ENCODE measurements at places on chromosomes 11 and 22.

DNA sequence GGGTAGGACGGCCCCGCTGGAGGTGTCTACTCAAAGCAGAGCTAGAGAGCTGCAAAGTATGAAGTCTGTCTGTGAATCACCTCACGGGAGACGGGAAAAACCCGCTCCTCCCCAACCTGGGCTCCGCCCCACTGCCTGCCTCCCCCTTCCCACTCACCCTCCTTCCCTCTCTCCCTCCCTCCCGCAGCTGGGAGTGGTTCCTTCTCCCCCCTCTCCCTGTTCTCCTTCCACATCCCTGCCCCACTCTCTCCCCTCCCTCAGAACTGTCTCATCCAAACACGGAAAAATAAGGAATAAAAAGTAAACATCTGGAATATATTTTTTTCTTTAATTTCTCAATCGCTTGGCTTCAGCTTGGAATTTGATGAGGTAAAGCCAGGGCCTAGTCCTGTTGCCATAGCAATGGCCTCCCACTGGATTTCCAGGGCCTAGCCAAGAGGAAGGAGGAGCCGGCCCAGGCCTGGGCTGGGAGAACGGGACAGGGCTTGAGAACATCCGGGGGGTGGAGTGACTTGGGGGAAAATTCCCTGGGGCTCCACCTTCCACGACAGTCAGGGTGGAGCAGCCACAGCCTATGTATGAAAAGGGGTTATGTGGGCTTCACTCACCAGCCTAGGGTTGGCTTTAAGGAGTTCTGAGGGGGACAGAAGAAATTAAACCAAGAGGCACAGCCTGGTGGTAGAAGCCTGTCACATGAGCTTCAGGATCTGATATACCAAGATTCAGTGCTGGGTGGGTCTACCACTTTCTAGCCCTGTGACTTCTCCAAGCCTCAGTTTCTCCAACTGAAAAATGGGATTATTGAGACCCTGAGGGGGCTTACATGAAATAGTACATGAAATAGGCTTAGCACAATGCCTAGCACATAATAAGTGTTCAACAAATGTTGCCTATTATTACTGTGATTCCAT lies 2.2 kb downstream of the TNKS1BP1 start:
- peak; percentile 97 for DNase-seq

- peak; percentile 57 for DNase-seq
Observed at GRCh38 chr11:133065847-133066485, 466.3 kb downstream of the OPCML start.

DNA sequence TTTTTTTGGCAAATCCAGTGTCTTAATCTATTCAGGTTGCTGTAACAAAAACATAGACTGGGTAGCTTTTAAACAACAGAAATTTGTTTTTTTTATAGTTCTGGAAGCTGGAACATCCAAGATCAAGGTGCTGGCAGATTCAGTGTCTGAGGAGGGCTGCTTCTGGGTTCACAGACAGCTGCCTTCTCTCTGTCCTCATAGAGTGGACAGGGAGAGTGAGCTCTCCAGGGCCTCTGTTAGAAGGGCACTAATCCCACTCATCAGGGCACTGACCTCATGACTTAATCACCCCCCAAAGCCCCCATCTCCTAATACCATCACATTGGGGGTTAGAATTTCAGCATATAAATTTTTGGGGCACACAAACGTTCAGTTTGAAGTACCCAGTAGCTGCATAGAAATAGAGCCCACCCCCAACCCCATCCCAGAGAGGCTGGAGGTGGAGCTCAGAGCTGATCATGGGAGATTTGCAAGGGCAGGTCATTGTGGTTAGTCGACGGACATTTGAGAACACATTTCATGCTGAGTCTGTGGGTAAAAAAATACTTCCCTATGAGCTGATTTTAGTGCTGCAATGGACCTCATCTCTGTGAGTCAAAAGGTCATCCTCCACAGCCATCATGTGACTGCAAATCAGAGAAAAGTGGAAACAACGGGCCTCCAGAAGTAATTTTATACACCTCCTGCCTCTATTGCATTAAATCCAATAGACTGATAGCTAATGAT lies 203.1 kb upstream of the CADM1 start:
- no peak for DNase-seq

GRCh38 chr11:130187096-130187495 lies 27.5 kb downstream of the ST14 start:
- DNase-seq = no peak

GRCh38 chr11:78341841-78342240 lies 75.8 kb downstream of the GAB2 start:
- DNase-seq = no peak

- DNase-seq = no peak
Observed at GRCh38 chr11:93491973-93492372, 51.2 kb downstream of the SMCO4 start.

DNA sequence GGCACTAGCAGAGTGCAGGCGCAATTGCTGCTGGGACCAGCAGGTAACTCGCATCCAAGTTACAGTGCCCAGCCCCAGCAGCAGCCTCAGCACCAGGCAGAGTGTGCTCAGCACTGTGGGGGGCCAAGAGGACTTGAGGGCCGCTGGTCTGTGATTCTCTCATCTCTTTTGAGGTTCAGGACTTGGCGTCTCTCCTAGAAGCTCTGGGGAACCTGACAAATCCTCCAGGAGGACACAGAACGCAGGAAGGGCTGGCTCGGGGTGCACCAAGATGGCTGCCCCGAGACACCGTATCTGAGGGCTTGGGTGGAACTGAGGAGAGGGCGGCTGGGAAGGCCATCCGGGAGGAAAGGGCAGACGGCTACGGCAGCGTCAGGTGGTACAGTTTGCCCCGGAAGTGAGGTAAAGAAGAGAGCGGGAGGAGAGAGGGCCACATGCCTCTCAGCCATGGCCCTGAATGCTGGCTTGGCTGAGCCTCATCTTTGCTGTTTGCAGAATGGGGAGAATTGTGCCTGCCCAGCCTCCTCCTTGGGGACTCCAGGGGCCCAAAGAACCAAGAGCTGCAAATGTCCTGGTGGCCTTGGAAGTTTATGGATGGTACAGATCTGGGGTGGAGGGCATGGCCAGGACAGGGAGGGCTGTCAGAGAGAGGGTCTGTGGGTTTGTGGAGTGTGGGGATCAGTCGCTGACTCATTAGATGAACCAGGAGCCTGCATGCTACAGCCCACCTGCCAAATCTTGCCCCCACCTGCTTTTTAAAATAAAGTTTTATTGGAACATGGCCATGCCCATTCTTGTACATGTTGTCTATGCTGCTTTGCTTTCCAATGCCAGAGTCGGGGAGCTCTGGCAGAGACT lies 78.0 kb downstream of the MYEOV start:
- DNase-seq = no peak

Data from kidney tubule cell (primary cell).